ENCODE measurements at places on chromosomes 2 and 18.

DNA sequence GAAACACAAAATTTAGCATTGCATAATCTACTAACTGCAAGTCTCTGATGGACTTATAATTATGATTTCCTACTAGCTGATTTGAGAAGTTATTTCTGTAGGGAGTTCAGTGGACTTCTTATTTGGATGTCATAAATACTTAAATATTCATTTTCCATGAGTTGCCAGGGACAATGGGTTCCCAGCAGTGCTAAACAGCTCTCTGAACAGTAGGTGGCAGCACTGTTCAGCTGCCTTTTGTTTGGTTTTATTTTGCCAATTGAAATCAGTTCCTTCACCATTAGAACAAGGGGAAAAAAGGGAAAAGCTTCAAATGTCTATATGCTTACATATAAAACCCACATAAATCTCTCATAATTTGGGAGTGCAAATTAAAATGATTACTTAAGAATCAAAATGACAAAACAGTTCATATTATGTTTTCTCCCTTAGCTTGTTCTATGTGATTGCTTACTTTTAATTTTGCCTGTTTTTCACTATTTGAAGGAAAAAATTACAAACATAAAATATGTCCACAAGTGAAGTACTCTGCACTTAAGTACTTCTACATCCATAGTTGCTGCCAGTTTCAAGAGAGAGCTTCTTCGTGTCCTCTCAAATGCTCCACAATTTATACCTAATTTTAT lies 898.9 kb downstream of the CPS1 start:
- no peak for DNase-seq

- DNase-seq: no peak
Measured at GRCh38 chr18:48306838-48307237, 102.3 kb downstream of the ZBTB7C start.

DNA sequence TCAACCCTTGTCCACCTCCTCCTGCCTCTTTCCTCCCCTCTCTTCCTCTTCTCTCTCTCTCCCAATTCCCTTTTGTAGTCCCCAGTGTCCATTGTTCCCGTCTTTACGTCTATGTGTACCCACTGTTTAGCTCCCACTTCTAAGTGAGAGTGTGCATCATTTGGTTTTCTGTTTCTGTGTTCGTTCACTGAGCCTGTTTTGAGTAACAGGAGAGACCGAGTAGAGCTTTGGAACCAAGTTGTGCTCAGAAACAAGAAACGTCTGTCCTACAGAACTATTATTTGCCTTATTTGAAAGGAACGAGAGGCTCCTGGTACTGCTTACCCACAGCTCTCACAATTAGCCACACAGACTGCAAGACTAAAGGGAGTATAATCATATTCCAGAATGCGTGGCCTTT lies 50.1 kb upstream of the MAPRE2 start:
- no peak for DNase-seq

DNA sequence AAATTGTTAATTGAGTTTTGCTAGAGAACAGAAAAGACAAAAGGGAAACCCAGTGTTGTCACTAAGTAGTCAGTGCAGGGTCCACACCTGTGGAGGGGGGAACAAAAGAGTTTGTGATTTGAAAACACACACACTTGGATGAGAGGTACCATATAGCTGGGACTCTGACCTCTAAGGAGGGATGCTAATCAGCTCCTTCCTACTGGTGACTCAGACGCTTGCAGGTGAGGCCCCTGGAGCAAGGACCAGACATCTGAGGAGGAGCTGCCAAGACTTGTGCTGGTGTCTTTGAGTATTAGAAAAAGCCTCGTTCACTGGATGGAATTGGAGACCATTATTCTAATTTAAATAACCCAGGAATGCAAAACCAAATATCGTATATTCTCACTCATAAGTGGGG lies 146.4 kb upstream of the MAP2 start:
- DNase-seq: no peak

GRCh38 chr18:7535436-7536205 lies 31.5 kb upstream of the PTPRM start:
- no peak for DNase-seq

DNA sequence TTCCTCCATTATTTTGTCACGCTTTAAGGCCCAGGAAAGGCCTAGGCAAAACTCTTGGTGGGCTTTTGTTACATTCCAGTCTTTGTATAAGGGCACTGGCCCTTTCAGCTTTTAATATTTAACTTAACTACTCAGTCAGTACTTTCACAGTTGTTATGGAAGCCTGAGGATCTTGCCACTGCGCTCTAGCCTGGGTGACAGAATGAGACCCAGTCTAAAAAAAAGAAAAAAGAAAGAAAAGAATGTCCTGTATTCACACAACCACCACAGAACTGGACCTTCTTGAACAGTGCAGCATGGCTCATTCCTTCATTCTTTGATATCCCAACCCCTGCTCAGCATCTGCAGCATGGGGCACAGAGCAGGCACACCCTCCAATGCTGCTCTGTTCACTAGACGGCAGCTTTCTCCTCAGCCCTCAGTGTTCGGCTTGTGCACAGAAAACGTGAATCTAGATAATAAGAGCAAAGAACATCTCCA lies 93.4 kb upstream of the MSH2 start:
- DNase-seq: no peak

DNA sequence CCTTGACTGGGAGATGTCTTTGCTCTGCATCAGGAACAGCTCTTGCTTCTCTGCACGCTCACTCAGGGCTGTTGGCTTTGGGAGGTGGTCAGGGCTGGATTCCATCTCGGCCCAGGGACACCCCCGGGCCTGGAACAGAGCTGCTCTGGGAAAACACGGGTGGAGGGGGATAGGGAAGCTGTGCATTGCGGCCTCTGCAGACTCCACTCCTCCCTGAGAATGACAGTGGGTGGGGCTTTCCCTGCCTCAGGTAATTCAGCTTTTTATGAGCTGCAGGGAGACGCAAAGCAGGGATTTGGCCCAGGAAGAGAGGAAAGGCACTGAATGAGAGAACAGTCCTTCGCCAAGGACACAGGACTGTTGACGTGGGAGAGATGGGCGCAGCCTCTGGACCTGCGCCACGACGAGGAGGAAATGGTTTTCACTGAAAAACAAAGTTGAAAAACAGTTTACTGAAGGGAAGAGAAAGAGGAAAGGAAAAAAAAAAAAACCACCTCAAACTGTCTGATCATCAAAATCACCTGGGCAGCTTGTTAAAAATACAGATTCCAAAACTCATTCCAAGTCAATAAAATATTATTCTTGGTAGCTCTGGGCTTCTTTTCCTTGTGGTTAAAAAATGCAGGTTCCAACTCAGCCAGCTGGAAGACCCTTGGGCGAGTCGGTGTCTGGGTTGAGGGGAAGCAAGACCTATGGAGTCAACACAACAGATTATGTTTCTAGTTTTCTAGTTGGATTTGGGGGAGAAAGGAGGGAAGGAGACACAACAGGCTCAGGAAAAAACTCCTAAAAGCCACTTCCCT lies 194.0 kb downstream of the ZFP36L2 start:
- no peak for DNase-seq

DNA sequence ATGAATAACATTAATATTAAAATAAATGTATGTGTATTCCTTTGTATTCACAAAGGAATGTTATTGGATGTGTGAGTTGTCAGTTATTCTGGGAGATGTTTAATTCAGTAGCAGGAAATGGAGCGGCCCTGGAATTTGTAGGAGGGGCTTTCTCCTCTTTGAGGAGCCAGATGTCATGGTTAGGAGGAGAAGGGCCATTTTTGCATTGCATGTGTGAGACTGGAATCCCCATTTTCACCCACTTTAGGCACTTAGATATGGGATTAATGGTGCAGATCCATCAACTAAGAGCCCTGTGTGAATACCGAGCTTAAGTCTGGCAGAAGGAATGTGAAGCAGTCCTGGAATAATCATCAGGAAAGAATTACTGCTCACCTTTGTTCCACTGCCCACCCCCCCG lies 439.2 kb downstream of the PARD3B start:
- no peak for DNase-seq

DNA sequence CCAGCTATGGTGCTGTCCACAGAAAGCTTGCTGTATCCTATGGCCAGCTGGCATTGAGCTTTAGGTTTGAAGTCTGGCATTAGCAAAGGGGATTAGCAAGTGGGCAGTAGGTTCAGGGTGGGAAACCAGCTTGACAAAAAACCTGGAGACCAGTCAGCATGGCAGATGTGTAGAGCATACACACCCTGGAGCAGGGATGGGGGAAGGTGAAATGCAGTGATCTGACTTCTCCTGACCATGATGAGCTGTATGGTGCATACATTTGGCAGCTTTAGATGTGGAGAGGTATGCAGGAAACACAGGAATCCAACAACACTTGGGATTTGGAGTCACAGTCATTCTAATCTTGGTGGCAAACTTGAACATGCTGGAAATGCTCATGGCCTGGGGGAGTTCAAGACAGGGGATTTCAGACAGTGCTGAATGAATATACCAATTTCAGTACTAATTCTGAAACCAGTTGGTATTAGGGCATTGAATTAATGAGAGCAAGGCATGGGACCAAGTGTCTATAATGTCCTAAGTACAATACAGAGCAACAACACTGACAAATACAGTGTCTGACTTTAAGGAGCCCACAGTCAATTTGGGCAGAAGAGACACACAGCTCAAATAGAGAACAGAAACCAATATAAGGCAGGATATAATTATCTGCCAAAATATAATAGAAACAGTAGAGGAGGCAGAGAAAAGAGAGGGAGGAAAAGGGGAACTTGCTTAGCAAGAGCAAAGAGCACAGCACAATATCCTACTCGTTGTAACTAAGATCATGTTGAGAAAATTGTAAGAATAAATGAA lies 11.8 kb downstream of the ARHGAP15 start:
- DNase-seq: no peak

- no peak for DNase-seq
Measured at GRCh38 chr2:68316111-68316510, 3.6 kb downstream of the CNRIP1 start.

DNA sequence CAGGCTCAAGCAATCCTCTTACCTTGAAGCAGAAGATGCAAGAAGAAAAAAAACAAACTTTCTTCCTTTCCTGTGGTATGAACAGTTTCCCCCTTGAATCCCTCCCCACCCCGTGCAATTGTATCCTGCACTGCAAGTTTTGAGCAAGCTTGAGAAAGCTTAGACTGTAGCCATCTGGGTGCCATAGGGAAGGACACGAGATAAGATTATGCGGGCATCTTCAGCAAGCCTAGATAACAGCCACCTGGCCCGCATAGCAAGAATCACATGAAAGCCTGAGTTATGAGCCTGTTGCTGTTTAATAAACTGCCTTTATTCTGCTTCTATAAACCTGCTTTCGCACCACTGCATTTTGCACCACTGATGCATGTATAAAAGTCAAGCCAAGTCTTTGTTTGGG lies 27.3 kb upstream of the CDCA7 start:
- no peak for DNase-seq

- no peak for DNase-seq
Measured at GRCh38 chr2:67845621-67846369, 217.0 kb downstream of the C1D start.

- DNase-seq: no peak
Measured at GRCh38 chr2:18396329-18397010, 164.0 kb downstream of the RDH14 start.

- DNase-seq: no peak
Measured at GRCh38 chr18:154151-154550, 4.2 kb upstream of the USP14 start.

DNA sequence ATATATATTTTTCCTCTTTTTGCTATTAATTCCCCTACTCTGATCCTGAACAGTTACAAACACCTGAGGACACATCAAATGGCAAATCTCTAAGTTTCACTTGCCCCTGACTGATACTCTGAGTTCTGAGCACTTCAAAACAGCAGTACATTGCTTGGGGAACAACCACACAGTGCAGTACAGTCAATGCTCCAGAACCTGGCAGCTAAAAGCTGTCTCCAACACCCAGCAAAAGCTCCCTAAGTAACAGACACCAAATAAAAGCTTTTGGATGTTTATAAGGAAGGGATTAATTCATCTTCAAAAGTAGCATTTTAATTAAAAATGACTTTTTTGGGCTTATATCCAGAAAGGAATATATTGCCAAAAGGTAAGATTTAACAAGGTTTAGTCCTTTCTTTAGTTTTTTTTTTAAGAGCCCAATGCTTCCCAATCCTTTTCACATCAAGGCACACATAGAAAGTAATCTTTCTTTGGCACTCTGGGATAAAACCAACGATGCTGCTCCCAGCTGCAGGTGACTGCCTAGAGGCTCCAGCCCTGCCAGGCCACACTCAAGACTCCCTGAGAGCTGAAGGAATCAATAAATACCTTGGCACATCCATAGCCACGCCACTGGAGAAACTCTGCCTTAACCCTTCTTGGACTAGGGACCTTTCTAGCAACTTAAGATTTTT lies 164.9 kb upstream of the ZFP36L2 start:
- no peak for DNase-seq

Measured in stimulated activated CD8-positive, alpha-beta memory T cell treated with anti-CD3 and anti-CD28 coated beads, Interleukin-12 subunit alpha, Interleukin-12 subunit beta, amount 100 ng/mL, for 1 hour (primary cell).